ENCODE measurements at places on chromosomes 7 and 10. TPM values are rescaled to one million over a fixed set of nuclear protein-coding genes. Genes with fewer than 3 reads are reported as not detected.

PNLIPRP3 gene
- total RNA-seq = not detected

ZNF467 gene
- 11.5 TPM for total RNA-seq

GNAT3 gene
- total RNA-seq = not detected

ZNF736 gene
- total RNA-seq = 11.6 TPM

ZNF37A gene
- total RNA-seq = 21.5 TPM

OR6V1 gene
- not detected for total RNA-seq

GOLGA7B gene
- total RNA-seq = 0.32 TPM

AZGP1 gene
- total RNA-seq = 76.2 TPM

GPNMB gene
- total RNA-seq = 183 TPM

GPR141 gene
- total RNA-seq = 0.77 TPM

PPP1R3A gene
- not detected for total RNA-seq

SORBS1 gene
- 854 TPM for total RNA-seq

PPP1R9A gene
- total RNA-seq = 13.8 TPM

CFAP69 gene
- 10.4 TPM for total RNA-seq

PRLHR gene
- not detected for total RNA-seq

FZD8 gene
- 13.0 TPM for total RNA-seq

STAG3 gene
- 0.45 TPM for total RNA-seq

LIPA gene
- 210 TPM for total RNA-seq

PALD1 gene
- total RNA-seq = 7.6 TPM

KRIT1 gene
- 29.0 TPM for total RNA-seq

DLX6 gene
- not detected for total RNA-seq

KLF14 gene
- 2.9 TPM for total RNA-seq

Data from mesenteric fat pad (tissue), 1 donor.